ENCODE measurements at places on chromosomes 4 and X.

DNA sequence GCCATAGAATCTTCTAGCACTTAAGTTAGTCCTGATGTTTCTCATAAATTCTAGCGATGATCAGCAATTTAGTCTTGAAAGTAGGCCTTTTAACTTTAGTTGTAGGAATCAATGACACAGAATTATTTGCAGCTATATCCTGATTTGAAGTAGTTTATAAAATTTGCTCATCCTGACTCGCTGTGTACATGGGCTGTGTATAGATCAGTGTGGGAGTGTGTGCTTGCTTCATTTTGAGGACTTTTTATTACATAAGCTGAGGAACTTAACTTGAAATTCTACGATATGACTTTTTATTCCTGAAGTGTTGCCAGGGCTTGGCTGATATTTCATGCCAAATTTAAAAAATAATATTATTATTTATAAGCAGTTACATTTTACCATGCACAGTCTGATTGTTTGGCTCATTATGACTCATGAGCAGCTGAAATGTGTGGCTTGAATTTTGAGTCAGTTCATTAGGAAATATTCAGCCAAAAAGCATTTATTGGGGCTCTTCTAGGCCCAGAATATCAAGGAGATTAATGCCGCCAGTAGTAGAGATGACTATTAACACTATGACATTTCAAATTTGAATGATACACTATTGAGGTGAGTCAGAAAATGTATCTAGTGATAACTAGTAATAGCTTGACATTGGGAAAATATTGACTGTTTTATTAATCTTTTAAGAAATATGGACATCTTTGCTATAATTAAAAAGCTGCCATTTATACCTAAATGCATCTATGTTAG lies 128.9 kb upstream of the LIMCH1 start:
- no peak for DNase-seq

DNA sequence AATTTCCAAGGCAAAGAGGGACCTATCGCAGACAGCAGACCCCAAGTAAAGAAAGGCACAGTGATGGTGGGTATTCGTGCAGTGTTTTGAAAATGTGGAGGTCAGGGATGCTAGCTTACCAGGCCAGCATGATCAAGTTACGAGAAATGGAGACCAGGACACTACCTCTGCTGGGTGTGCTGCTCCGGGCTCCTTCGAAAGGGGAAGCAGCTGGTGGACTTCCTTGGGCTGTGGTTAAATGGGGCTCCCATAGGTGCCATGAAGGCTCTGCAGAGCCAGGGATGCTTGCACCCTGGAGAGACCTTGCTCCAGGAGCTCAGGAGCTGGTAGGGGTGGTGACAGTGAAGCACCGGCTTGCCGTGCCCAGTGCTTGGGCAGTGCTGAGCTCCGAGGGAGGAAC lies 68.8 kb downstream of the TBL1X start:
- DNase-seq, result no peak

- DNase-seq, result no peak
Observed at GRCh38 chr4:170675568-170676262, 586.0 kb upstream of the AADAT start.

- DNase-seq, result no peak
Observed at GRCh38 chr4:95494186-95494585, 54.6 kb downstream of the UNC5C start.

- no peak for DNase-seq
Observed at GRCh38 chr4:16129336-16129735, 45.5 kb upstream of the PROM1 start.

DNA sequence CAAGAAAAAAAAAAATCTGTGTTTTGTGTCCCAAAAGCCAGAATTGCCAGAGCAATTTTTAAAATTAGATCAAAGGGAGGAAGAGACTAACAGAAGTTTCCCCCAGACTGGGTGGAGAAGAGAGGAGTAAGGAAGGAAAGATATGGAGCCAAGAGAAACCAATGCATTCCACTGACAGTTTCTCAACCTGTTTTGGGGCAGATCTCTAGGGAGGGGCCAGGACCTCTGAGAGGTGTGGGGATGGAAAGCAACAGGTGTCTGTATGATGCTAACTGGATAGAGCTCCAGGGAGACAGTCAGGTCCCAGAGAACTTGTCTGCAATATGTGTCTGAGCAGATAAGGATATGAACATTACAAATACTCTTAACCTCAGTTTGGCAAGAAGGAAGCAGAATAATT lies 22.7 kb upstream of the GAB1 start:
- no peak for DNase-seq

DNA sequence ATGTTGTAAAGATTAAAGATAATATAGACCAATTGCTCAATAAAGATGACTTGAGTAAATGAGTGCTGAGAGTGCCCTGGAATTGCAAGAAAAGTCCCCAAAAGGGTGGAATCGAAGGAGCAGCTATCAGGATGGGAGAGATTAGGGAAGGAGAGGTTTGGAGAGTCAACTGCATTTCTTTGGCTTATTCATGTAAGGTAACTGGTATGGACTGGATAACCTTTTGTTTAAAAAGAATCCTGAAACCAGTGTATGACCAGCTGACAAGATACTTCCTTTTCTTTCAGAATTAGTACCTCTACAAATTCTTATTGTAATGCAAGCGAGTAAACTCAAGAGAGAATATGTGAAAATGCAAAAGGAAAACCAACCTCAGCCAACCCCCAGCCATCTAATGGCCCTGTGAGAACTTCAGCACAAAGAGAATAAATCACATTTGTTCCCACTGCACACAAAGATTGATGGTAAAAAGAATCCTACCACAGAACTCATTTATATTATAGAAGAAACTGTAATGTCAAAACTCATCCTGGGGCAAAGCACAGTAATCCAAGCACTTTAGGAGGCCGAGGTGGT lies 24.5 kb upstream of the SPP1 start:
- DNase-seq, result no peak

GRCh38 chr4:3036131-3036952 lies 38.0 kb downstream of the HTT-AS start:
- DNase-seq, result no peak

DNA sequence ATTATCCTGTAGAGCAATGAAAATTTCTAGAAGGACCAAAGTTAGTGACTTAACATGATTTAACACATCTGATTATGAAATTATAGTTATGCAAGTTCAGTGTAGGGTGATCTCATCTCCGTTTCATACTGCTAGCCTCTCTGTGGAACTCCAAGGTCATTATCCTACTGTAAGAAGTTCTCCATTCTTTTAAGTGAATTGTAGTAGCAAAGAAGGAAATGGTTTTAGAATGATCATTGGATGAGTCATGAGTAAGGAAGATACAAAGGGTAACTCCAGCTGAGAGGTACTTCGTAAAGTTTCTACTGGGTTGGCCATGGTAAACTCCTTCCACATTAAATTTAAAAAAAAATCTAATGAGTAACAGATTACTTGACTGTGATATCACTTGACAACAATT lies 215.0 kb upstream of the GIMD1 start:
- no peak for DNase-seq

DNA sequence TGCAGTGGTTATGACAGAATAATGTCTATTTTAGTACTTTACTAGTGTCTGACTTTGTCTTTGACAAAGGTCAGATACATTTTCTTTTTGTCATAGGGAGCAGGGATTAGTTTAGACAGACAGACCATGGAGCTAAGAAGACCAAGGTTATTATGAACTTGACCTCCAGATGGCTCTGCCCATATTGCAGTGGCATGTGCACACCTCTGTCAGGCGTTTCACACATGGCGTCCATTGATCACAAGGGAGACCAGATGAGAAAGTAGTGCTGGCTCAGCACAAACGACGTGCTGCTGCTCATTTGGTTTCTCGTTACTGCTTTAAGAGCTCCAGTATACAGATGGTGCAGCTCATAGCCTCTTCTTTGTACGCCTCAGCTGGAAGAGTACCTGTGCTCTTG lies 56.3 kb upstream of the HPSE start:
- no peak for DNase-seq

GRCh38 chr4:7068279-7068842 lies 497 bp upstream of the GRPEL1 start:
- DNase-seq, result no peak

GRCh38 chrX:262381-262909 lies 18.7 kb upstream of the PLCXD1 start:
- DNase-seq, result no peak

- DNase-seq, result peak; percentile 50
Observed at GRCh38 chrX:134186362-134187121, 50.4 kb upstream of the CCDC160 start.

- no peak for DNase-seq
Observed at GRCh38 chr4:25131381-25131780, 28.9 kb downstream of the SEPSECS start.

DNA sequence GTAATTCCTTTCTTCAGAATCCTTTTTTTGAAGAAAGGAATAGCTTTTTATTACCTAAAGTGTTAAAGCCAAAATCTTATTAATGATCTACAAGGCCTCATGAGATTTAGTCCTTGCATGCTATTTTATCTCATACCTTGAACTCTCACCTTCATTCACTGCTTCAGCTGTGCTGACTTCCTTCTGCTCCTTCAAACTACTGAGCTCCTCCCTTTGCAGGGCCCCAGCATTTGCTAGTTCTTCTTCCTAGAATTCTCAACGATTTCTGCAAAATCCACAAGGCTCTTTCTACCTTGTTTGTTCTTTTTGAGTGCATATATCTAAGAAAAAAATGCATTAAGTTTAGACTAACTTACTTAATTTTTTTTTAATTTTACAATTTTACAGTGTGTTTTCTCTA lies 619.5 kb downstream of the EPHA5 start:
- DNase-seq, result no peak

- no peak for DNase-seq
Observed at GRCh38 chr4:6710282-6710681, 617 bp upstream of the MRFAP1L1 start.

GRCh38 chr4:6502147-6502546 lies 29.7 kb upstream of the PPP2R2C start:
- DNase-seq, result no peak
